Camera-type eye (tissue), 1 donor: ENCODE measurements at places on chromosomes 1 and 21. TPM values are rescaled to one million over a fixed set of nuclear protein-coding genes. Genes with fewer than 3 reads are reported as not detected.

Gene TMEM269
- total RNA-seq, result 0.44 TPM

Gene MYBPHL
- total RNA-seq, result 0.55 TPM

Gene ITGB2
- total RNA-seq, result 24.1 TPM

Gene LEMD1
- 64.0 TPM for total RNA-seq

Gene SERPINC1
- total RNA-seq, result not detected

Gene TUFT1
- 16.2 TPM for total RNA-seq

Gene GPATCH4
- total RNA-seq, result 7.3 TPM

Gene SLC1A7
- total RNA-seq, result 148 TPM

Gene CSMD2
- 9.2 TPM for total RNA-seq

Gene CFHR1
- total RNA-seq, result not detected

Gene CFHR2
- not detected for total RNA-seq

Gene RCC2
- 46.5 TPM for total RNA-seq

Gene TDRD5
- 0.99 TPM for total RNA-seq

Gene CSTB
- total RNA-seq, result 6.3 TPM

Gene DENND2D
- 6.2 TPM for total RNA-seq

Gene LCE2A
- total RNA-seq, result not detected

Gene PCAT6
- total RNA-seq, result not detected

Gene ADAM30
- total RNA-seq, result not detected

Gene CNR2
- 0.05 TPM for total RNA-seq

Gene C1orf210
- total RNA-seq, result 0.44 TPM

Gene RAVER2
- total RNA-seq, result 36.4 TPM

Gene HNRNPCL2
- total RNA-seq, result not detected

Gene GCSAML
- 0.82 TPM for total RNA-seq

Gene MROH9
- not detected for total RNA-seq

Gene MASP2
- total RNA-seq, result not detected

Gene FCRL6
- total RNA-seq, result 0.16 TPM

Gene TMEM61
- 0.71 TPM for total RNA-seq

Gene FGR
- 3.7 TPM for total RNA-seq

Gene OVAAL
- total RNA-seq, result not detected

Gene ARHGEF10L
- 52.7 TPM for total RNA-seq

Gene CELA3B
- not detected for total RNA-seq

Gene FALEC
- not detected for total RNA-seq

Gene SPATA17
- 3.7 TPM for total RNA-seq

Gene OR2L5
- total RNA-seq, result 0.44 TPM

Gene RBM8A
- 254 TPM for total RNA-seq

Gene VN1R5
- total RNA-seq, result not detected

Gene TFF1
- total RNA-seq, result not detected

Gene VASH2
- total RNA-seq, result 47.9 TPM

Gene FMO4
- total RNA-seq, result 5.7 TPM

Gene HMCN1
- total RNA-seq, result 20.4 TPM

Gene S100A16
- 39.4 TPM for total RNA-seq

Gene GPR37L1
- total RNA-seq, result 0.88 TPM

Gene VSIG8
- not detected for total RNA-seq

Gene ERG
- total RNA-seq, result 13.6 TPM

Gene INSRR
- 0.22 TPM for total RNA-seq

Gene NCAM2
- total RNA-seq, result 24.0 TPM

Gene CD1E
- total RNA-seq, result not detected

Gene LIN28A
- not detected for total RNA-seq

Gene CSF3R
- 8.8 TPM for total RNA-seq

Gene ADGRL4
- total RNA-seq, result 20.1 TPM

Gene REN
- total RNA-seq, result not detected

Gene AADACL4
- total RNA-seq, result not detected

Gene FAM72D
- total RNA-seq, result 0.66 TPM

Gene PLPP3
- 132 TPM for total RNA-seq

Gene PDE4DIP
- total RNA-seq, result 436 TPM

Gene IL10
- total RNA-seq, result not detected

Gene NEK2
- 13.8 TPM for total RNA-seq
